ENCODE measurements at places on chromosomes 6 and 20. TPM values are rescaled to one million over a fixed set of nuclear protein-coding genes. Genes with fewer than 3 reads are reported as not detected.

The FAM162B gene
- total RNA-seq: not detected

The BMP7 gene
- total RNA-seq: 0.49 TPM

The HRH3 gene
- not detected for total RNA-seq

The PAK5 gene
- 0.14 TPM for total RNA-seq

The PEX7 gene
- total RNA-seq: 11.5 TPM

The HMGCLL1 gene
- not detected for total RNA-seq

The DNAH8 gene
- not detected for total RNA-seq

The TCFL5 gene
- total RNA-seq: 10.5 TPM

The METTL24 gene
- total RNA-seq: not detected

The PNPLA1 gene
- 0.23 TPM for total RNA-seq

The CHD6 gene
- total RNA-seq: 10.0 TPM

The EYA4 gene
- 3.9 TPM for total RNA-seq

The GDAP1L1 gene
- not detected for total RNA-seq

The TAGAP gene
- 0.42 TPM for total RNA-seq

The REM1 gene
- not detected for total RNA-seq

The SNRPB gene
- total RNA-seq: 551 TPM

The SIRPD gene
- total RNA-seq: not detected

The RIOK1 gene
- 12.5 TPM for total RNA-seq

The TRIM40 gene
- not detected for total RNA-seq

The ZFP57 gene
- 1.3 TPM for total RNA-seq

The DLK2 gene
- 21.3 TPM for total RNA-seq

The CLDN20 gene
- 0.14 TPM for total RNA-seq

The ZNF334 gene
- 2.0 TPM for total RNA-seq

The OTOR gene
- not detected for total RNA-seq

The TTBK1 gene
- not detected for total RNA-seq

The MROH8 gene
- total RNA-seq: 1.2 TPM

The CFAP61 gene
- not detected for total RNA-seq

The RCAN2 gene
- not detected for total RNA-seq

The MAS1 gene
- not detected for total RNA-seq

The MYB gene
- total RNA-seq: 1.6 TPM

The CGA gene
- not detected for total RNA-seq

The KHDC1L gene
- not detected for total RNA-seq

The SLC22A2 gene
- total RNA-seq: not detected

The HCRTR2 gene
- total RNA-seq: not detected

The HLA-DPB1 gene
- 0.93 TPM for total RNA-seq

The GRIK2 gene
- 0.07 TPM for total RNA-seq

The HLA-DQB1 gene
- total RNA-seq: 2.0 TPM

The IRF4 gene
- not detected for total RNA-seq

The FRK gene
- 2.7 TPM for total RNA-seq

The SIRPB1 gene
- total RNA-seq: 1.3 TPM

The GPX5 gene
- total RNA-seq: not detected

The LY6G6C gene
- 1.5 TPM for total RNA-seq

The TFAP2D gene
- not detected for total RNA-seq

Measured in airway epithelial cell (primary cell).